ENCODE measurements at places on chromosomes 1 and 21.

DNA sequence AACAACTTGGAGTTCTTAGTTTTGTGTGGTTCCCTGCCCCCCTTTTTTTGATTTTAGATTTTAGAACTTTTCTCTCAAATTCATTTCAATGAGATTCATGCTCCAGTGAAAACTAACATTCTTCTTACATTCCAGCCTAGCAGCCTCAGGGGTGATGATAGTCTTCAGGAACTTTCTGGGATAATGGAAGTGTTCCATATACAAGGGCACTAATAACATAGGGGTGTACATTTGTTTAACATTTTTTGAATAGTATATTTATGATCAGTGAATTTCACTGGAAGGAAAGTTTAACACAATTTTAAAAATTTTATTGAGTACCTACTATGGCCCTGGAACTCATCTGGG, 61.4 kb upstream of the ZNF648 start:
- no peak for DNase-seq

- no peak for DNase-seq
Measured at GRCh38 chr21:45017039-45017960, 57.1 kb upstream of the ADARB1 start.

- DNase-seq: no peak
Measured at GRCh38 chr21:34844924-34845238, 176.1 kb downstream of the CLIC6 start.

DNA sequence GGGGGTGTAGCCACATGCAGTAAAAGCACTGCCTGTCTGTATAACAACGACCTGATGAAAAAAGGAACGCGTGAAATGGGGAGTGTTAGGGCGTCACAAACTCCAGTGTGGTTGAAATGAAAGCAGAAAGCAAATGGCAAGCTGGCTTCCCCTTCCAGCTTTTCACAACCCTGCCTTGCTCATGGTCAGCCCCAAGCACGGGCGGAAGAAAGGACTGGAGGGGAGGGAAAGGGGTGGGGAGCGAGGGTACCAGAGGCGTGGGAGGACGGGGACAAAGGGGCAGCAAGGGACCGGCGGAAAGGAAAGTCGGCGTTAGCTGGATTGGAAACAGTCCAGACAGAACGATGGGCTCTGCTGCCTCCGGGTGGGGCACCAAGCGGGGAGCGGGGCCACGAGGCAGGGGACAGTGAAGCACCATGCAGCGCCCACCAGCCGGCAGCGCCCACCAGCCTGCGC, 9.6 kb downstream of the VPS26C start:
- DNase-seq: no peak

GRCh38 chr1:209411491-209411929, 172.0 kb upstream of the CAMK1G start:
- no peak for DNase-seq
